Fibroblast of upper back skin (primary cell): ENCODE measurements at places on chromosomes 6 and 20.

DNA sequence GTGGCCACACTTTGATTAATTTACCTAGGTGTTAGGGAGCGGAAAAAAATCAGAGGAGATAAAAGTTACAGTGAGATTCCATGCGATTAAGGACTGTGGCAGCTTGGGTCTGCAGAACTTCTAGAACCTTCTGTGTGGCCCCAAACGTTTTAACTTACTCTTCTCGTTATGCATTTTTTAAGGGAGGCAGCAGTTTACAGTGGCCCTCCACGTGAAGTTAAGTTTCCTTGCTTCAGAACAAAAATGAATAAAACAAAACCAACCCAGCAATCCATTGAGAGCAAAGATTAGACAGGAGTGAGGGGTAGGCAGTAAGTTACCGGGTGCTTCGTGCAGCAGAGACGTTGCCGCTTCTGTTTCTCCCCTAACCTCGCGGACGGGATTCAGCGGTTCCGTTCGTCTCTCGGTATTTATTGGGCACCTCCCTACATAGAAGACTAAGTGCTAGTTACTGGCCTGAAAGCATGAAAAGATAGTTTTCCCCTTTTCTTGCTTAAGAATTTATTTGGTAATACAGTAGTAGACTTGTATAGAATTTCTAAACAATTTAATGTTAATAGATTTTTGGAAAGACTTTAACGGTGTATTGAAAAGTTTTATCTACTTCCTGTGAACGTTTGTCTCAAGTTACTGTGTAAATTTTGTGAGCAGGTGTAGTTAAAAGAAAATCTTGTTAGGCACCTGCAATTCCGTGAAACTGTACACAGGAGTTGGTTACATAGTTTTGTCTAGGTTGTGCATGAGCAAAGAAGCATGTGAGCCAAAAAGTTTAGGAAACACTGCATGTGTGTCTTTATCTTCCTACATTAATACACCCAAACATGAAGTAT, 1.1 kb downstream of the BAG2 start:
- DNase-seq, result peak; percentile 25

DNA sequence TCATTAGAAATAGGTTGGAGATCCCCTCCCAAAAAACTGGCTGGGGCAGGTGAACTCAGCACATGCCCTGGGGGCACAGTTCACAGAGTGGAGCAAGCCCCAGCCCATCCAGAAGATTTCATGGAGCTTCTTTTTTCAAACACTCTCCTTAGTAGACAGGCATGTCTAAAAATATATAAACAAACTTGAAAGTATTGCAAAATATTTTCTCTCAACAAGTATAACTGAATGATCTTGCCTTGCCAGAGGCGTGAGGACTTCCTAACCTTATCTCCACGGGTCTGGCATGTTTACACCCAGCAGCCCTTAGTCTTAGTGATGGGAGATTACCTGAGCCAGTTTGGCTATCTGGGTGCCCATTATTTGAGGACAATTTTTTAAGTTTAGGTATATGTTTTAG, 107.1 kb downstream of the QRSL1 start:
- DNase-seq, result no peak

DNA sequence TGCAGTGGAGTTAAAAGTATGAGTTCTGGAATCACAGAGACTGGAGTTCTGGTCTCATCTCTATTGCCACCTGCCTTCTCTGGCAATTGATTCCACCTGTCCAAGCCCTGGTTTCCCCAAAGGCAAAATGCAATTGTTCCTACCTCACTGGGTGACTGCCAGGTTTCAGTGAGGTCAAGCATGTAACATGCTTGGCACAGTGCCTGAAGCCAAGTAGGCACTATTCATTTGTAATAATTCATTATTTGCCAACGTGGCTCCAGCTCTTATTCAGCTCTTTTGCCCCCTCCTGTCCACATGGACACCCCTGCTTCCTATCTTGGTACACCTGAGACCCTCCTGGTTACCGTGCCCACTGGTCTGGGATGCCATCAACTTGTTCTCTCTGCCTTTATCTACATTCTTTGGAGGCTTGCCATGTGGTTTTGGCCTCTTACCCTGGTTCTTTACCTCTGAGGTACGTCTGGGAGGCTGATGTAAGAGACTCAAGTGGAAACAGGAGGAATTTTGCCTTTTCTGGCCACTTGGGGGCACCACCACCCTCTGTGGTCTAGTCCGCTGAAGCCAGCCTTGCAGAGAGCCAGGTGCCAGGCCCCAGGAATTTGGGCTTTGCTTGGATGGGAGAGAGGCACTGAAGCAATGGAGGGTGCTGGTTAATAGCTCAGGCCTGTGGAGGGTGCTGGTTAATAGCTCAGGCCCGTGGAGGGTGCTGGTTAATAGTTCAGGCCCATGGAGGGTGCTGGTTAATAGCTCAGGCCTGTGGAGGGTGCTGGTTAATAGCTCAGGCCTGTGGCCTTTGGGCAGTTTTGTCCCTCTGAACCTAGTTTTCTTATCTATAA, 1.7 kb downstream of the KCNK15 start:
- DNase-seq, result peak; percentile 65

GRCh38 chr20:19376451-19377229, 164.2 kb downstream of the SLC24A3 start:
- no peak for DNase-seq

GRCh38 chr20:2305946-2306345, 10.1 kb downstream of the TGM3 start:
- DNase-seq, result no peak

DNA sequence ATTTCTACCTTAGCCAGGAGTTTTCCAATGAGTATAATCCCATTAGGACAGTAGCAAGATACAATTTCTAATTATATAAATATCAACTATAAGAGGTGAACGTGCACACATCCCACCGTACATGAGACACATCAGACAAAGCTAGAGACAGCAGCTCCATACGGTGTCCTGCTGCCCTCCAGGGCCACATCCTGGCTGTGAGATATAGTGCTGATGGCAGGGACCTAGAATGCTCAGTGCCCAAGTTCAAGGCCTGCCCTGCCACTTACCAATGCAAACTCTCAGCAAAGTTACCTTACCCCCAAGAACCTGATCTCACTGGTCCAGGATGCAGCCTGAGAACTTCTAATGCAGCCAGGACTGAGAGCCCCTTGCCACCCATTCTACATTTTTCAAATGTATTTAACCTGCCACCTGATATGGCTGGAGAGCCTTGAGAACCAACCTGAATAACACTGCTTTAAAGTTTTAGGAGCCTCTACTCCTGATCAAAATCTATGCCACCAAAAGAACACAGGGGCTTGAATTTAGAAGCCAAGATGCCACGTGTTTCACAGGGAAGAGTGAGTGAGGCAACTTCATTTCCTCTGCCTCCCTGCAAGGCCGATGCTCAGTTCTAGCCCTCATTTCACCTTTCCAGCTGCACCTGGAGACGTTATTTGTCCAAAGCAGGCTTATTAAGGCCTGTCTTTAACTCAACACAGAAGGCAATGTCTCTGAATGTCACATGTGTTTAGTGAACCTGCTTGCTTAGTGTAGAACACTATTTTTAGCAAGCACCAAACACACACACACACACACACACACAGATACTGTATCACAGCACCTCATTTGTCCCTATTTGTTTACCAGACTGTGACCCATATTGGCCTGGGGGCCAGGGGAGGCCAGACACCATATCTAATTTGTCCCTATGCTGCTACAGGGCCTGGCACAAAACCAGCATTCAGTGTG, 6.1 kb downstream of the NFATC2 start:
- no peak for DNase-seq

GRCh38 chr20:58652606-58653294, 1.7 kb downstream of the STX16 start:
- peak; percentile 5 for DNase-seq

DNA sequence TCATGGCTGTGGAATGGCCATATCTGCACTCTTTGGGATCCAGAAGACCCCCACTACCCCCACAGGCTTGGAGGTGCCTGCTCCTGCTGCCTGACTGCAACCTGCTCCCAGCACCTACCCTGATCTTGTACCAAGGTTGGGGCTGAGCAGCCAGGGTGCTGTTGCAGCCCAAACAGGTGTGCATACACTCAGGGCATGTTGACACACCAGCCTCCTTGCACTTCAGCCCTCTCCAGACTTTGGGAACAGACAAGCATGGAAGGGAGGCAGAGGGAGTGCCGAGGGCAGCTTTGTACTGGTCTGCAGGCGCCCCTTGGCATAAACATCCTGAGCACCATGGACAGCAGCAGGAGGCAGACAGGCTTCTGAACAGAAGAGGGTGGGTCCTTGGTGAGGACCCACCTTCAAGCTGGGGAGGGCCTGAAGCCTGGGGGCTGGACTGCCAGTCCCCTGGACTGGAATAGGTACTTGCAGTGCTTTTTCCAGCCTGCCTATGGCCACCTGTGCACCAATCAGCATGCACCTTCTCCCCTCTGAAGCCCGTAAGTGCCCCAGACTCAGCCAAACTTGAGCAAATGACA, 1675.8 kb downstream of the HACE1 start:
- DNase-seq, result no peak

DNA sequence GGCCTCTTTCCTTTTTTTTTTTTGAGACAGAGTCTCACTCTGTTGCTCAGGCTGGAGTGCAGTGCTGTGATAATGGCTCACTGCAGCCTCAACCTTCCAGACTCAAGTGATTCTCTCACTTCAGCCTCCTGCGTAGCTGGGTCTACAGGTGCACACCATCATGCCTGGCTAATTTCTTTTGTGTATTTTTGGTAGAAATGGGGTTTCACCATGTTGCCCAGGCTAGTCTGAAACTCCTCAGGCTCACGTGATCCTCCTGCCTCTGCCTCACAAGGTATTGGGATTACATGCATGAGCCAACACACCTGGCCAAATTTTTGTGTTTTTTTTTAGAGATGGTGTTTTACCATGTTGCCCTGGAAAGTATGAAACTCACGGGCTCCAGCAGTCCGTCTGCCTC, 29.3 kb downstream of the SRC start:
- no peak for DNase-seq

GRCh38 chr6:148867862-148868261, 121.0 kb downstream of the UST start:
- no peak for DNase-seq

DNA sequence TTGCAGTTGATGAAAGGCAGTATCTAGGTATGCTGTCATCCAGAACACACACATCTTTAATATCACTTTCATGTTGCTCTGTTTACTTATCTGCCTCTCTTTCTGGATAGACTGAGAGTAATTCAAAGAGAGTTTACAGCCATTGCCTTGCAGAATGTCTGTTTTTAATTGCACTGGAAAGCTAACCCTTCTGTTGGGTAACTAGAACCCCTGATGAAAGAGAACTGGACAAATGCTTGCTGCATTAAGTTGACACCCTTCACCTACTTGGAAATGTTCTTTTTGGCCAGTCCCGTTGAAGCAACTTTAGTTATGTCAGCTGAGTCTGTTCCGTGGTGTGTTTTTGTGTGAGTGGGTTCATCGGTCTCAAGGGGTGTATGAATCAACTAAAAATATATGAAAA, 383.8 kb upstream of the CITED2 start:
- no peak for DNase-seq
